ENCODE measurements at places on chromosomes 12 and 14.

DNA sequence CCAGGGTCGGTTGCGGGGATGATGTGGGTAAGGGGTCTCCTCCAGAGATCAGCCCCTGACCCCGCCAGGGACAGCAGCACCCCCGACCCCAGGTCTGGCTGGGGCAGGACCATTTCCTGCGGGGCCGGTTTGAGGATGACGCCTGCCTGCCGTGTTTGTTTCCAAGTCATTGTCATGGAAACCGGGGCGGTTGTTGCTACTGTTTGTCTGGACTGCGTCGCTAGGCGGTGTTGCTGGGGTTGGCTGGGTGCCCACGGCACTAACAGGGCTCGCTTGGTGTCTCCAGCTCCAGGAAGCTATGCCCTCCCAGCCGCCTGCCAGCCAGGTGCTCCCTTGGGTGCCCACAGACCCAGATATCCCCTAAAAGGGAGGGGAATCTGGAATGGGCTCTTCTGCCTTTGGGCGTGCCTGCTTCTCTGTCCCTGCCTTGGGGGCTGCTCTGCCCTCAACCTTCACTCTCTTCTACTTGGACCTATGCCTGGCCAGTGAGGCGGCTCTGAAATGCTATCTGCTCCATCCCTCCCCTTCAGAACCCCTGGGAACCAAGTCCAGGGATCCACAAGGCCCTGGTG, 4.7 kb upstream of the CRIP1 start:
- no peaks in the 10 kb centered on the region for H3K36me3 ChIP-seq
- no peak overlapping the region for H3K4me3 ChIP-seq
- peaks cover 50% of the 10 kb centered on the region for H3K4me1 ChIP-seq
- H3K27me3 ChIP-seq = peaks cover 21% of the 10 kb centered on the region
- H3K27ac ChIP-seq = no peak overlapping the region

GRCh38 chr14:93231129-93231979, 24.3 kb downstream of the UBR7 start:
- no peak overlapping the region for H3K4me3 ChIP-seq
- H3K27ac ChIP-seq = no peak overlapping the region
- H3K36me3 ChIP-seq = peaks cover 10% of the 10 kb centered on the region
- no peaks in the 10 kb centered on the region for H3K27me3 ChIP-seq
- H3K4me1 ChIP-seq = no peaks in the 10 kb centered on the region

DNA sequence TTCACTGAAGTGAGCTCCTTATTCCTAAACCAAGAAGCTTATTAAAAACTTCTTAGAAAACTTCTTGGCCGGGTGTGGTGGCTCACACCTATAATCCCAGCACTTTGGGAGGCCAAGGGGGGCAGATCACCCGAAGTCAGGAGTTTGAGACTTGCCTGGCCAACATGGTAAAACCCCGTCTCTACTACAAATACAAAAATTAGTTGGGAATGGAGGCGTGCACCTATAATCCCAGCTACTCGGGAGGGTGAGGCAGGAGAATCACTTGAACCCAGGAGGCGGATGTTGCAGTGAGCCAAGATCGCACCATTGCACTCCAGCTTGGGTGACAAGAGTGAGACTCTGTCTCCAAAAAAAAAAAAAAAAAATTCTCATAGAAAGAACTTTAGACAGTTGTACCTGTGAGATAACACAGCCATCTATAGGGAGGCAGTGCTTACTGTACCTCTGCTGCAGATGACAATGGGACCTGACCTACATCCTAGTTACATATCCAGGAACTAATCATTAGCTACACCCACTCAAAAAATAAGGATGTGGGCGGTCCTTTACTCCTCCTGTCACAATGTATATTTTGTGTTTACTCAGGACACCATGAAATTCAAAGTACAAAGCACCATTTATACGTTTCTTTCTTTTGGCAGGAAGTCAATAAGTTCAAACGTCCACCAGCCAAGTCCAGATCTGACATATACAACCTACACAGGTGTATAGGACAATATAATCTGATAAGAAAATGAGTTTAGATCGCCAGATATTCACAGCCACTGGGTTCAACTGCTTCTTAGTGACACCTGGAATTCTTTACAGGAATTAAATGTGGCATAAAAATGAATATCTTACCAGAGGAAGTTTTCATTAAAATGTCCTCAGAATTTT, 14.9 kb downstream of the STXBP6 start:
- H3K4me3 ChIP-seq = no peak overlapping the region
- H3K36me3 ChIP-seq = no peaks in the 10 kb centered on the region
- DNase-seq = no peak
- no peaks in the 10 kb centered on the region for H3K27me3 ChIP-seq

- H3K4me1 ChIP-seq = peaks cover 19% of the 10 kb centered on the region
- no peak overlapping the region for H3K4me3 ChIP-seq
- no peak for DNase-seq
- no peaks in the 10 kb centered on the region for H3K27me3 ChIP-seq
- H3K36me3 ChIP-seq = no peaks in the 10 kb centered on the region
Observed at GRCh38 chr12:2264651-2265232, 212.0 kb downstream of the CACNA1C start.

- no peak overlapping the region for H3K4me3 ChIP-seq
- no peak for DNase-seq
- no peaks in the 10 kb centered on the region for H3K36me3 ChIP-seq
Observed at GRCh38 chr14:105853089-105853906, 326.9 kb downstream of the TMEM121 start.
